ENCODE measurements at places on chromosomes 12 and 14.

GRCh38 chr12:106583242-106584103, 669 bp downstream of the RFX4 start:
- no peak for DNase-seq

DNA sequence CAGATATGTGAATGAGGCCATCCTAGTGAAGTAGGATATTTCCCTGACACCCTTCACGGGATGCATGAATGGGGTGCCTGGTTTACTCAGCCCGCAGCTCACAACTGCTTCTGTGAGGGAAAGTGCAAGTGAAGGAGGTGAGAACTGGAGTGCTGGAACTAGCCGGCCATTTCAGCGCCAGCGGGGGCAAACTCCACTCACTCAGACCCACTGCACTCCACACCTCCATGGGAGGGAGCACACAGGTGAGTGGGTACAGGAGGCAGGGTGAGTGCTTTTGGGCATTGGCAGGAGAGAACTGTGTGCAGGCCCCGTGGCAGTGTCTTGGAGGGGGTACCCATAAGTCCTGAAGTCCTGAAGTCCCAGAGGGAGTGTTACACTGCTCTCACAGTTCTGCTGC, 1008.4 kb downstream of the SLC6A15 start:
- no peak for DNase-seq

DNA sequence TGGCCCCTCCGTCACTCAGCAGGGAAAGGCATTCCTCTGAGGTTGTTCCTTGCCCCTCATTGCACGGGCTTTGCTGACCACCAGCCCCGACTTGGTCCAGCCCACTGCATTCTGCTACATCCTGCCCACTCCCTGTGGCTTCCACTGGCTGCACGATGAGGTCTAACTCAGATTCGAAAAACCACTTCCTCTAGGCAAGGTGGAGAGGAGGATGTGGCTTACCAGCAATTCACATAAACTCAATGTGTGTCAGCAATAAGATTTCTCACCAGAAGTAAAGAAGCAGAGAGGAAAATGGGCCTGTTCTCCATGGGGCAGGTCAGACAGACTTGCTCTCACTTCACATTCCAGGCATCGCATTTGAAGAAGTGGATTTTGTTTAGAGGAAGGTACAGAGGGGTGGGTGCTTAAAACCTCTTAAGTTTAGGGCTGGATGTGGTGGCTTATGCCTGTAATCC, 14.7 kb downstream of the GPR68 start:
- DNase-seq: peak; percentile 71

- DNase-seq: no peak
These were observed 19.8 kb downstream of the OSBPL8 start for GRCh38 chr12:76539727-76540126.

DNA sequence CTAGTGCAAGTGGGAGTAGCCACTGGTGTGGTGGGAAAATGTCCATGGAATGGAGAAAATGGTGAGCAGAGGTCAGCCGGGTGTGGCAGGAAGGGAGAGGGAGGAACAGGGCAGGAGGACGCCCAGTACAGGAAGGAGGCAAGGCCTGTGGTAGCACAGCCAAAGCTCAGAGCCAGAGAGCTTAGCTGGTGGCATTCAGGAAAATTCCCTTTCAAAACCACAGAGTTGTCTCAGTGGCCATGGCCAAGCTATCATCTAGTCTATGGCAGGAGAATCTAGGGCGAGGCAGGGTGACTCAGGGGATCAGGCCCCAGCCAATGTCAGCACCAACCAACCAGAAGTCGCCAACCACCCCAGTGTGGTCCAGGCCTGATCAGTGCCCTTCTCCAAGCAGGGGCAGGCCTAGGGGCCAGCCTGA, 67.7 kb upstream of the DDX11 start:
- no peak for DNase-seq

Data from stimulated activated CD4-positive, alpha-beta T cell treated with anti-CD3 and anti-CD28 coated beads, Interleukin-4, amount 100 ng/mL, for 24 hours (primary cell).